Epithelial cell of umbilical artery (primary cell): ENCODE measurements at places on chromosomes 6 and 20. TPM values are rescaled to one million over a fixed set of nuclear protein-coding genes. Genes with fewer than 3 reads are reported as not detected.

Gene SLC35D3
- under 0.01 TPM in 1 of 2 replicates, not detected in the other for total RNA-seq

Gene SIRPB1
- total RNA-seq, result 0.32 TPM in 1 of 2 replicates, not detected in the other

Gene PLEKHG1
- 27.6 and 32.2 TPM in 2 replicates for total RNA-seq

Gene NKX2-2
- not detected in 2 replicates for total RNA-seq

Gene SPTLC3
- total RNA-seq, result under 0.01 and 2.9 TPM in 2 replicates

Gene RRAGD
- 0.30 and 0.32 TPM in 2 replicates for total RNA-seq

Gene PSORS1C2
- not detected in 2 replicates for total RNA-seq

Gene ARMC2
- total RNA-seq, result 0.61 and 0.65 TPM in 2 replicates

Gene CRISP3
- not detected in 2 replicates for total RNA-seq

Gene SNX9
- total RNA-seq, result 33.6 and 40.0 TPM in 2 replicates

Gene TPD52L1
- 2.3 and 4.0 TPM in 2 replicates for total RNA-seq

Gene KHDC1L
- not detected in 2 replicates for total RNA-seq

Gene FKBP1A
- total RNA-seq, result 205 and 295 TPM in 2 replicates

Gene ZSCAN26
- total RNA-seq, result 10.4 and 26.1 TPM in 2 replicates

Gene CENPW
- 18.8 and 28.9 TPM in 2 replicates for total RNA-seq

Gene GGTLC1
- not detected in 2 replicates for total RNA-seq

Gene NRSN1
- total RNA-seq, result not detected in 2 replicates

Gene HRH3
- total RNA-seq, result not detected in 2 replicates

Gene ANKRD60
- not detected in 2 replicates for total RNA-seq

Gene OOEP
- not detected in 2 replicates for total RNA-seq

Gene TNFRSF6B
- total RNA-seq, result 7.1 and 41.5 TPM in 2 replicates
